Umbilical cord (tissue), 2 donors: ENCODE measurements at places on chromosomes 16 and 17. TPM values are rescaled to one million over a fixed set of nuclear protein-coding genes. Genes with fewer than 3 reads are reported as not detected.

GRCh38 chr16:11142261-11142630 lies 113.8 kb downstream of the SOCS1 start:
- no peak for DNase-seq

Gene AGRP
- total RNA-seq: not detected

GRCh38 chr17:40433551-40434415 lies 9.5 kb upstream of the IGFBP4 start:
- DNase-seq: no peak

GRCh38 chr17:35521150-35521549 lies 16.3 kb downstream of the SLFN12L start:
- DNase-seq: no peak

- no peak for DNase-seq
These were observed 31.9 kb downstream of the POLR2A start for GRCh38 chr17:7515911-7516610.

GRCh38 chr17:75518201-75518600 lies 1.9 kb downstream of the TSEN54 start:
- no peak for DNase-seq

- no peak for DNase-seq
These were observed 29.6 kb downstream of the HS3ST3B1 start for GRCh38 chr17:14330492-14330962.

Gene COA3
- 47.2 TPM for total RNA-seq

DNA sequence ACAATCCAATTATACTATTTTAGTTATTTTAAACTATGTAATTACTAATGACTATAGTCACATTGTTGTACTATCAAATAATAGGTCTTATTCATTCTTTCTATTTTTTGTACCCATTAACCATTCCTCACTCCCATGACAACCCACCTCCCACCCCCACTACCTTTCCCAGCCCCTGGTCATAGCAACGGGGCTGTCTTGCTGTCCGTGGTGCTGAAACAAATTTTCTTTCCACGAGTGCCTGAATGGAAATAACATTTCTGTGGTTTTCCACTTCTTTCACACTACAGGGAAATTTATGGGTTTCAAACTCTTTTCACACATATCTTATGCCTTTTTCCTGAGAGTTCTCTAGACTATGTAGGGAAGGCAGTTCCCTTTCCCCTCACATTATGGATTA lies 326.6 kb downstream of the PHKB start:
- no peak for DNase-seq

- peak; percentile 45 for DNase-seq
These were observed 28.9 kb downstream of the CMIP start for GRCh38 chr16:81473558-81473957.

DNA sequence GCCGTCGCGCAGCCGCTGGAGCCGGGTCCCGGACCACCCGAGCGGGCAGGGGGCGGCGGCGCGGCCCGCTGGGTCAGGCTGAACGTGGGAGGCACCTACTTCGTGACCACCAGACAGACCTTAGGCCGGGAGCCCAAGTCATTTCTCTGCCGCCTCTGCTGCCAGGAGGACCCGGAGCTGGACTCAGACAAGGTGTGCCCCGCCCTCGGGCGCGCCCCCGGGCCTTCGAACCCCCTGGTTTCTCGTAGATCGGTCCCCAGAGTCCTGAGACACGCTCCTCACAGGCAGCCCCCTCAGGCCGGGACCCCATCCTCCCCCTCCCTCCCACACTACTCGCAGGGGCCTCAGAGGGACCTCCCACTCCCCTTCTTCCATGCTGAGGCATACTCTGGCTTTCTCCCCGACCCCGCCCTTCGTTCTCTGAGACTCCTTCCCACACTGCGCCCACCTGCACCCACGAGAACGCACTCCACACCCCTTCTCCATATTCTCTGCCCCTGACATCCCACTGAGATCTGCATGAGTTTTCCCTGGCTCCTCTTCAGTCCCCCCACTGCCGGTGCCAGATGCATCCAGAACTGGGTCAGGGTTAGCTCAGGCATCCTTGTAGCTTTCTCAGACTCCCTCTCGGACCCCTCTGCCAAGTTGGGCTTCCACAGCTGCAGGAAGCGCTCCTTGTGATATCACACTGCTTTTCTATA lies 523 bp downstream of the KCTD2 start:
- DNase-seq: peak; percentile 71
